Activated T-helper 1 cell treated with Interleukin-2 at 50 U/mL for 16 hours (primary cell): ENCODE measurements at places on chromosomes 3 and 15.
A peak's percentile ranks its signal among the peaks of the same experiment; 100 is the strongest.

DNA sequence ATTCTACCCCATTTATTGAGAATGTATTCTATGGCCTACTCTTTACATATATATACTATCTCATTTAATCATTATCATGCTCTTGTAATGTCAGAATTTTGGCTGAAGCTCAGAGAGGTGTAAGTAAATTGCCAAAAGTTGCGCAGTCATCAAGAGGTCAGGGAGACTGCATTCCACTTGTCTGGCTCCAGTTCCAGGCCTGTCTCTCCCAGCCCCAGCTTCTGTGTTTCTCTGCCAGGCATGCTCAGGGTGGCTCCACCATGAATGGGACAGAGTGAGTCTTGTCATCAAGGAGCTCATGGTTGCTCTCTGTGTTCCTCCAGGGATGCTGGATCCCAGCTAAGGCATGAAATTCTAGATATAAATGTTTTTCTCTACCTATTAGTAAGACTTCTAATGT is 635.1 kb upstream of the MDFIC2 start:
- DNase-seq, result no peak

- no peak for DNase-seq
Observed at GRCh38 chr3:62187022-62187431, 186.3 kb downstream of the FEZF2 start.

GRCh38 chr15:60476713-60477112 is 2.2 kb downstream of the ICE2 start:
- DNase-seq, result no peak

DNA sequence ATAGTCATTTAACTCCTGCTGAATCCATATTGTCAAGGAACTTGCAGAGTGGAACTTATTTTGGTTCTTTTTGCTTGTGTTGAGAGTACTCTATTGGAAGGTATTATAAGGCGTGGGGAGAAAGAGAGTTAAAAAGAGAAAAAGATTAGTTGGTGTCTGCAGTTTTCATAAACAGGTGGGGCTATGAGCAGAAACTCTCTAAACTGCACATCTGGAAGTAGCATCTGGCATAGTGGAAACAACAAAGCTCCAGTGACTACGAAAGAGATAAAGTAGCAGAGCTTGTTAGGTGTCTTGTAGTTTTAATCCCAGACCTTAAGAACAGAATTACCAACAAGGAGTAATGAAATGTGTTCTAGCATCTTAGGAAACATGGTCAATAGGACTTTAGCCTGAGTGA is 148.8 kb upstream of the SGO1 start:
- DNase-seq, result no peak

- DNase-seq, result peak; percentile 70
Observed at GRCh38 chr15:57306161-57306943, 70.0 kb upstream of the CGNL1 start.

- no peak for DNase-seq
Observed at GRCh38 chr3:174466471-174467054, 392.6 kb upstream of the NAALADL2 start.

- DNase-seq, result no peak
Observed at GRCh38 chr3:100333970-100334487, 528 bp upstream of the NIT2 start.

DNA sequence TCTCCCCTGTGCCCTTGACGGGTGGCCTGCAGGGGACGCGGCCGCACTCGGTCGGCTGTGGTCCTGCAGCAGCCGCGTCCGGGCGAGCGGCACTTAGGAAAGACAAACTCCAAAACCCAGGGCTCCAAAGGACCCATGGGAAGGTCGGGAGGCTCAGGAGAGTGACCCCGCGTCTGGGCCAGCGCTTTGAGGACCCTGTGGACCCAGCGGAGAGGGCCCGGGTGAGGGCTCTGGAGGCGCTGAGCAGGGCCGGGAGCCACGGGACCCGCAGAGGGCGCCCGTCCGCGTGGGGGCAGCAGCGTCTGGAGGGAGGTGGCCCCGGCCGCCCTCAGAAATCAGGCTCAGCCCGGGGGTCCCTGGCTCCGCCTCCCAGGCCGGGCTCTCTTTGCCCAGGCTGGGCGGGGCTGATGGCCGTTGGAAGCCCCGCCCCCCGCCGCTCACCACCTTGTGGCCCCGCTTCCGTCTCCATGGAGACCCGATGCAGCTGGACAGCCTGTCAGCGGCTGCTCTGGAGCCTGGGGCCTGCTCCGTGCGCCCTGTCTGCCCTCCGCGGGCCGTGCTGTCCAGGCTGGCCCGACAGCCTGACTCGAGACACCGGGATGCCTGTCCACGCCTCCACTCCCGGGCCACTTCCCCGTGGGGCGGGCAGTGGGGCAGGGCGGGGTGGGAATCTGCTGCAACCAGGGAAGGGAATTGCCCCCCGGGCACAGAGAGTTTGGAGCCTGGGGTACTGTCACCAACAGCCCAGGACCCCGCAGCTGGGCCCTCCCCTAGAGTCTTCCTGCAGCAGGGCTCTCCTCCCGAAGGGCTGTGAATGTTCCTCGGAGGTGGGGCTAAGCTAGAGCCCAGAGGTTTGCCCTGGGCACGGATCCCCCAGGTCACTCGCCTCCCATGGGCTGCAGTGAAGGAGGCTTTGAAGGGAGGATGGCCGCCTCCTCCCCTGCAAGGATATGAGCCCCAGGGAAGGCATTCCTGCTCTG is 34.8 kb upstream of the RPL32 start:
- no peak for DNase-seq

- DNase-seq, result no peak
Observed at GRCh38 chr3:77329116-77329515, 289.2 kb downstream of the ROBO2 start.

- no peak for DNase-seq
Observed at GRCh38 chr3:150495563-150496168, 50.6 kb downstream of the SERP1 start.

- no peak for DNase-seq
Observed at GRCh38 chr3:55746808-55747413, 259.8 kb upstream of the WNT5A start.

DNA sequence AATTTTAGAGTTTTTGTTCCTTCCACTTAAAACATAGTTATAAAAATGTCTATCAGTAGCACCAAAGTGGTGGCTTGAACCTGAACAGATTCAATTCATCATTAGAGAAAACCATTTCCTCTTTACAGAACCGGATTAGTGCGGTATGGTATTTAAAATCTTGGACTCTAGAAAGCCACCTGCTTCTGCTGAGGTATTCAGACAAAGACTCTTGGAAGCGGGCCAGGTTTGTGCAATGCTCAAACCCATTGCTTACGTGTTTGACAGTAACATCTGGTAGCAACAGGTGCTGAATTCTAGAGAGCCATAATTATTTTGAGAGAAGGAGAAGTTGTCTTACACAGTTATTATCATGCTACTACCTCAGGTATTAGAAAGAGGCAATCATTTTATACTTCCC is 290.5 kb downstream of the NAALADL2 start:
- DNase-seq, result no peak

DNA sequence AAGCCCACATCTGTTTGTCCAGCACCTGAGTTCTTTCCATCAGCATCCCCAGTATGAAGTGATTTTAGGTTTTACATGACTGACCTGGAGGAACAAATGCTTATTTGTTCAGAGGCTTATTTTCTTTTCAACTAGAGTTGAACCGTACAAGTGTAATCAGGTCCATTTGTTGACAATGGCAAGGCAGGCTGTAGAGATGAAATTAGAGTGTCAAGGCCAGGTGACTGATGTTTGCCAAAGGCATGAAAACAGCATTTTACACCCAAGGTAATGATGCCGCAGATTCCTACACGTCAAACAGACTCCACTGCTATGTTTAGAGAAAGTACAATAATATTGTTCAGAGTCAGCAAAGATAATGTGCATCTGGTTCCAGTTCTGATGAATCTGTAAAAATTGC is 96.5 kb downstream of the KCNAB1 start:
- no peak for DNase-seq

GRCh38 chr15:58805095-58805494 is 34.0 kb downstream of the MINDY2 start:
- no peak for DNase-seq

DNA sequence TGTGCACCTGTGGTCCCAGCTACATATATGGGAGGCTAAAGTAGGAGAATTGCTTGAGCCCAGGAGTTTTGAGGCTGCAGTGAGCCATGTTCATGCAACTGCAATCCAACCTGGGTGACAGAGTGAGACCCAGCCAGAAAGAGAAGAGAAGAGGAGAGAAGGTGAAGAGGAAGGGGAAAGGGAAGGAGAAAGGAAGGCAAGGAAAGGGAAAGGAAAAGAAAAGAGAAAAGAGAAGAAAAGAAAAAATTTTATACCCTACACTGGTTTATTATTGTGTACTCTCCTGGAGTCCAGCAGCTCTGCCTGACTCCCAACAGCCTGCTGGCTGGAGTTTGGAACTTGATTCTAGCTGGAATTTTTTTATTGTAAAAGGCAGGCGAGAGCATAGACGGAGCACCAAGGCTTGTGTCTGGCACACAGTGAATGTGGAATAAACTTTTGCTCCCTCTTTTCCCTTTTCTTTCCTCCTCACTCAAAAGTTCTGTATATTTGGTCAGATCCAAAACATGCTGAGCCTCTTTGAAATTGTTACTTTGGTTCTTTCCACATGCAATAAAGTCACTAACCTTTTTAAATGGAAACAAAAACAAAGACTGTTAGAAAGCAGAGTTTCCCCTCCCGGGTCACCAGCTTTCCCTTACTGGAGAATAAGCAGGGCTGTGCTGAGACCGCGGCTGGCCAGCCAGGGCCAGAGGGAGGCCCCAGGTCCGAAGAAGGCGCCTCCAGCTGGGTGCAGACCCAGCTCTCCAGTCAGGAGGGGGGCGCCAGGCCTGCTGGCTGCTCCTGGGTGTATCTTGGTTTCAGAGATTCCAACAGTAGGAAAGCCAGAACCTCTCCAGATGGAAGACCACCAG is 9.9 kb downstream of the THSD4 start:
- DNase-seq, result no peak

DNA sequence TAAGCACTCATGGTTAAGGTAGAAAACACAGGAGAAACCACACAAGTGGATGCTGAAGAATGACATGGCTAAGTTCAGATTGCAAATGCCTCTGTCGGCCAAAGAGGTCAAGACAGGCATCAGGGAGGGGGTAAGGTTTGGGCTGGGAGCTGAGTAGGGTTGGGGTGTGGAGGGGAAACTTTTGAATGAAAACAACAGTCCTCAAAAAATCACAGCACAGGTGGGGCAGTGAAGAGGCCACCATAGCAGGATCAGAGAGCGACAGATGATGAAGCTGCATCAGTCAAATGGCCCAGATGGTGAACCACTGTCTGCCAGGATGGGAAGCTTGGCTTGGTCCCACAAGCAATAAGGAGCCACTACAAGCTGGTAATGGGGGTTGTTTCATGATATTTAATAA is 74.9 kb downstream of the ADCY5 start:
- DNase-seq, result no peak

DNA sequence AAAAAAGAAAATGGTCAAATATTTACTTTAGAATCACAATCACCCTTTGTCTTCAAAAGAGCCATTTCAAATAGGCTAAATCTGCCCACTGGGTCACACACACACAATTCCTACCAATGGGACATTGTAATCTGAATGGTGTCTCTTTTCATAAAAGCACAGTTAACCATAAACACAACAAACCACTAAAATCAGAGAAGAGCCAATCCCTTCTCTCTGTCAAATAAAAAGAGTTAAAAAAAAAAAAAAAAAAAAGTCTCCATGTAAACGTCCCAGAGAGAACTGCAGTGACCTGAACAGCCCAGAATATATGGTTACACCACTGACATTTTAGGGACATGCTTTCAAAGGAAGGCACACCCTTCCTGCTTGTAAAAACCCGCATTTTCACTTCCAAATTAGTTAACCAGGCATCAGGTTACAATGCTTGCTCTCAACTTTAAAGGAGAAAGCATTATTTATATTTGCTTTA is 63.7 kb downstream of the PRICKLE2 start:
- DNase-seq, result no peak

- no peak for DNase-seq
Observed at GRCh38 chr3:77562089-77562488, 522.2 kb downstream of the ROBO2 start.
